ENCODE measurements at places on chromosomes 12 and 14.

- DNase-seq, result no peak
- H3K27me3 ChIP-seq, result peaks cover 11% of the 10 kb centered on the region
- H3K4me1 ChIP-seq, result no peaks in the 10 kb centered on the region
- H3K27ac ChIP-seq, result no peak within 1 kb of the TSS
Observed at GRCh38 chr14:23578560-23579310, at the start of gene JPH4. Gene JPH4 (minus strand): TSS chr14:23578790. CDS start chr14:23577453, 1,337 bp downstream.

GRCh38 chr12:108666401-108666881 is 32.7 kb upstream of the SELPLG start:
- no peak for DNase-seq
- no peak overlapping the region for H3K27ac ChIP-seq
- H3K4me1 ChIP-seq, result no peaks in the 10 kb centered on the region
- no peak overlapping the region for H3K4me3 ChIP-seq

- no peaks in the 10 kb centered on the region for H3K36me3 ChIP-seq
- DNase-seq, result no peak
- H3K27ac ChIP-seq, result peak overlapping the region; percentile 75
Observed at GRCh38 chr12:49622501-49623141, 740 bp upstream of the PRPF40B start.

DNA sequence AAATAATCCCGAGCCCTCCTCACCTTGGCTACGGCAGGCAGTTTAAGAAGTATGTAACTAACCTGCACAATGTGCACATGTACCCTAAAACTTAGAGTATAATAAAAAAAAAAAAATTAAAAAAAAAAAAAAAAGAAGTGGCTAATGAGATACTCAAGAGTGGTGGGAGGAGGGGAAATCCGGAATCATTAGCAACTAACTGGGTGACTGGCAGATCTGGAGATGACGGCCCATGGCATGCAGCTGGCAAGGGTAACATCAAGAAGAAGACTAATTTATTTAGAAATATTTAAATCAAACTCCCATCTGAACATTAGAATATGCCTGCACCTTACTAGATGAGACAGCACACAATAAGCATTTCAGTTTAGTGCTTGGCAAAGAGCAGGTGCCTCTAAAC is 52.3 kb upstream of the TMCC3 start:
- H3K27ac ChIP-seq, result no peak overlapping the region
- no peaks in the 10 kb centered on the region for H3K4me1 ChIP-seq
- H3K4me3 ChIP-seq, result no peak overlapping the region
- DNase-seq, result no peak
- H3K36me3 ChIP-seq, result no peaks in the 10 kb centered on the region
- no peaks in the 10 kb centered on the region for H3K27me3 ChIP-seq

- no peaks in the 10 kb centered on the region for H3K27me3 ChIP-seq
- H3K4me3 ChIP-seq, result no peak overlapping the region
- DNase-seq, result no peak
- no peak overlapping the region for H3K27ac ChIP-seq
- H3K36me3 ChIP-seq, result no peaks in the 10 kb centered on the region
Observed at GRCh38 chr14:37563189-37563588, 31.9 kb downstream of the FOXA1 start.

DNA sequence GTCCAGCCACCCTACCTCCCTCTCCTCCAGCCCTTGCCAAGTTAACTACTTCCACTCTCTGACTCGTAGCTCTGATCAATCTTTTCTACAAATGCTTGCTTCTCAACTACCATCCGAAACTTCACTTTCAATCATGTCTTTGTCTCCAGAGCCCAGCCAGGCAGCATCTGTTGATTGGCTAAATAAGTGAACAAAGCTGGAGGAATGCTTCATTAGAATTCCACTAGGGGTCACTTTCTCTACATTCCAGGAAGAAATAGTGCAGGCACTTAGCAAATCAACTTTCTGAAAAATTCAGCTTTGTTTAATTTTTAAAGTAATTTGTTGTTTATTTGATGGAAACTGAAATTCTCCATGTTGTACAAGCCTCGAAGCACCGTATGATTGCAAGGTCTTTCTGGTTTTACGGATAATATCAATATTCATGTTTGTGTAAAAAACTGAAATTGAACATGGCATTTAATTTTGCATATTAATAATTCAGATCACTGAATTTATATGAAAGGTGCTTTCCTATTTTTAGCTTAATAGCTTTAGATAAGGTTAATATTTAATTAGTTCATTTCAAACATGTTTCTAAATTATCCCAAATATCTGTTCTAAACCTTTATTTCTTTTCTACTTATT is 32.4 kb upstream of the HELB start:
- H3K4me1 ChIP-seq, result peaks cover 2% of the 10 kb centered on the region
- H3K36me3 ChIP-seq, result no peaks in the 10 kb centered on the region
- H3K27me3 ChIP-seq, result no peaks in the 10 kb centered on the region
- H3K27ac ChIP-seq, result no peak overlapping the region

GRCh38 chr14:24094841-24095270 is 745 bp downstream of the PCK2 start:
- peaks cover 6% of the 10 kb centered on the region for H3K36me3 ChIP-seq
- peaks cover 7% of the 10 kb centered on the region for H3K4me1 ChIP-seq
- H3K4me3 ChIP-seq, result peak overlapping the region; percentile 99
- H3K27ac ChIP-seq, result peak overlapping the region; percentile 90
- H3K27me3 ChIP-seq, result no peaks in the 10 kb centered on the region

- no peaks in the 10 kb centered on the region for H3K4me1 ChIP-seq
- H3K36me3 ChIP-seq, result no peaks in the 10 kb centered on the region
- H3K27ac ChIP-seq, result no peak overlapping the region
- DNase-seq, result peak; percentile 37
Observed at GRCh38 chr14:52279408-52279807, 11.9 kb downstream of the PTGDR start.

DNA sequence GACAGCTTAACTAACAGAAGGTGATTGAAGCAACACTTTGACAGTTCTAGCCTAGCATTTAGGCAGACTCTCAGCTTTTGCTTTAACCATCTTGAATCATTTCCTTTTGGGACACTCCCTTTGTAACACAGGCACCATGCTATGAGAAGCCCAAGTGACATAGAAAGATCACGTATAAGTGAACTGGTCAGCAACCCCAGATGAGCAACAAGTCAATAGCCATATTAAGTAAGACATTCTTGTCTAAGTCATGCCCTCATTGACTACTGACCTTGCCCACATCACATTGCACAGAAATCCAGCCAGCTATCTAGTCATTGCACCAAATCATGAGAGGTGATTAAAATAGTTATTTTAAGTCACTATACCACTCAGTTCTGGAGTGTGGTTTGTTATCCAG is 476.8 kb downstream of the TRHDE start:
- no peak overlapping the region for H3K27ac ChIP-seq
- no peak overlapping the region for H3K4me3 ChIP-seq
- no peaks in the 10 kb centered on the region for H3K36me3 ChIP-seq
- H3K27me3 ChIP-seq, result no peaks in the 10 kb centered on the region
- no peak for DNase-seq
- no peaks in the 10 kb centered on the region for H3K4me1 ChIP-seq

DNA sequence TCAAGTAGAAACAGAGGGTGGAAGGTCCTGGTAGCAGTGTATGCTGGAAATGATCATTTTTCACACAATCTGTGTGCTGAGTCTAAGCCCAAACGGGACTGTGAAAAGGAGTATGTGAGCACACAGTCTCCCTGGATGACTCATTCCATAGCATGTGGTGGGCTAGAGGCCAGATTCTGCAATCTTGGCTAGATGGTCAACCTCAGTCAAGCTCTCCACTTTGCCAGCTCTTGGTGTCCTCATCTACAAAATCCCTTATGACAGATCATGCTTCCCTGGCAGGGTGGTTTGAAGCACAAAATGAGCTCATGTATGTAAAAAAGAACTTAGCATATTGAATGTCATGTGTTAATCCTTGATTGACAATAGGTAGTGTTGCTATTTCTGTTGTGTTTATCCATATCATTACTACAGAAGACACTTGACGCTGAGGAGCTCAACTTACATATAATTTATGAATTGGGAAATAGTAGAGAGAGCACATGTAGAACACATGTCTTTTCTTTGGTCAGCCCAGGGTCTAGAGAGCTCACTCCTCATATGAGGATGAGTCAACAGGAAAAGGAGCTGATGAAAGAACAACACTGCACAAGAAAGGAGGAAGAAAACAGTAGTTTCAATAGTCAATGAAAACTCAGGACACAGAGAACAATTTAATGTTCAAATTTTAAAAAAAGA is 517.5 kb downstream of the BCL11B start:
- H3K4me1 ChIP-seq, result no peaks in the 10 kb centered on the region
- no peaks in the 10 kb centered on the region for H3K27me3 ChIP-seq

DNA sequence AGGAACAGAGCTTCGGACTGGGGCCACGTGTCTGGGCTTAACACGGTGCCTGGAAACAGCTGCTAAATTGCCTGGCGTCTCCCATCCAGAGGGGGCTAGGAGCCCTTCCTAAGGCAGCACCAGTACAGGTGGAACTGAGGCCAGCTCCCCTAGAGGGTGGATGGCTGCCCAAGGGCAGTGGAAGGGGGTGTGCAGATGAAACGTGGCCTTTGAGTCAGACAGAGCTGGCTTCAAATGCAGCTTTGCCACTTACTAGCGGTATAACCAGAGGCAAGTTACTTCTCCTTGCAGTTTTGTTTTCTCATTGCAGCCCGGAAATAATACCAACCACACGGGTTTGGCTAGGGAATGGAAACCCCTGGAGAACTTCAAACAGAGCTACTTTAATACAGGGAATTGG is 59.3 kb upstream of the SLC24A4 start:
- H3K27ac ChIP-seq, result no peak overlapping the region
- no peak overlapping the region for H3K4me3 ChIP-seq
- no peaks in the 10 kb centered on the region for H3K4me1 ChIP-seq
- H3K27me3 ChIP-seq, result no peaks in the 10 kb centered on the region
- DNase-seq, result no peak

DNA sequence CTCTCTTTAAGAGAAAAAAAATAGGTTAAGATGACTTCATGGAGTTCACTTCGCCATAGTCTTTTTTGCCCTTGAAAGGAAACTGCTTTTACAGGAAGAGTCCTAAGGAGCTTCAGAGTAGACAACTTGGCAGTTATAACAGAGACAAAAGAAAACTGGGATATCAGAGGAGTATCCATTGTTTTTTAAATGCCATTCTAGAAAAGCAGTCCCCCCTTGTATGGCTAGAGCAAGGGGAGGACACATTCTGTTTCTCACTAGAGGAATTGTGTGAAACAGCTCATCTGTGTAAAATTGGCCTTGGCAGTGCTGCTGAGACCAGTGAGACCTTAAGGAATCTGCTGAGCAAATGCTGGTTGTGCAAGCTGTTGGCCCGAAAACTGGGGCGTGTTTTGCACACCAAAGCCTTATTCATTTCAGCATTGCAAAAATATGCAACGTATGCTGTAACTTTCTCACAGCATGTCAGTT is 128.0 kb downstream of the GPR135 start:
- peaks cover 3% of the 10 kb centered on the region for H3K4me1 ChIP-seq
- no peak overlapping the region for H3K4me3 ChIP-seq
- no peaks in the 10 kb centered on the region for H3K27me3 ChIP-seq
- no peaks in the 10 kb centered on the region for H3K36me3 ChIP-seq
- DNase-seq, result no peak
- H3K27ac ChIP-seq, result no peak overlapping the region

DNA sequence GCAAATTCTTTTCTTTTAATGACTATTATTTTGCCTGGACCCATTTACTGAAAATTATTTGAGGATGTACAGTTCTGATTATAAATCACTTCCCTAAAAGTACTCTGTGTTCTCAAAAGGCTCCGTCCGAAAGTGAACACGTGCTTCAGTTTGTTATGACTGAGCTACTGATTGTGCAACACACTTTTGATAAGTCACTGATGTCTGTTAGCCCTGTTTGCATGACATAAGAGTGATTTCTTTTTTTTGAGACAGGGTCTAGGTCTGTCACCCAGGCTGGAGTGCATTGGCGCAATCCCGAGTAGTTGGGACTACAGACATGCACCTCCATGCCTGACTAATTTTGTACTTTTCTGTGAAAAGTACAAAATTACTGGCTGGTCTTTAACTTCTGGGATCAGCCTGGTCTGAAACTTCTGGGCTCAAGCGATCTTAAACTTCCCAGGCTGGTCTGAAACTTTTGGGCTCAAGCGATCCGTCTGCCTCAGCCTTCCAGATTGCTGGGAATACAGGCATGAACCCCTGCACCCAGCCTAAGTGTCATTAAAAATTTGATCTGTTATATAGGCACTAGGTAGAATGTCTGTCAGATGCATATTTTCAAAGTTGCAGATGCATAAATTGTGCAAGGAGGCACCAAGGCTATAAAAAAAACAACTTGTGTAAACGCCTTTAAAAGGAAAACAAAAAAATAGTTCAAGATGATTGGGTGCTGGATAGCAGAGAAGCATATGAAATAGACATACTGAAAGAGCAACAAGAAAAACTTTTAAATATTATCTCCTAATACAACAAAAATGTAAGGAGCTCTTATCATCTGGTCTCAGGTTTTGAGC is 111.5 kb downstream of the SRGAP1 start:
- no peak overlapping the region for H3K4me3 ChIP-seq
- no peaks in the 10 kb centered on the region for H3K4me1 ChIP-seq
- H3K36me3 ChIP-seq, result no peaks in the 10 kb centered on the region
- H3K27me3 ChIP-seq, result no peaks in the 10 kb centered on the region

DNA sequence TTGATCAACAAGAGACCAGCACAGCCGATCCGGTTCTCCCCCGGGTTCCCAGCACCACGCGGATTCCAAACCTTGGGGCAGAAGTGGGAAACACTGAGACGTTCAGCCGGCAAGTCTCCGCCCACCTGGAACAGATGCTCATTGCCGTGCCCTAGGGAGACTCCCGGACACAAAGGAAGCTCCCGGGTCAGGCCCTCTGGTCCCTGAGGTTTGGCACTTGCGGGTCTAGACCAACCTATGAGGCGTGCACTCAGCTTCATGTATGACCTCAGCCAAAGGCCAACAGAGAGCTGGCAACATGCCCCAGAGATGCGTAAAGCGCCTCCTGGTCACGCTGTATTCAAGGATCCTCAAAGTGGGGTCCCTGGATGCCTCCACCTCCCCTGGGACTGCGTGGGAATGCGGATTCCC is 2.5 kb downstream of the RIMBP2 start:
- H3K27me3 ChIP-seq, result no peaks in the 10 kb centered on the region
- H3K4me3 ChIP-seq, result no peak overlapping the region
- H3K4me1 ChIP-seq, result peaks cover 5% of the 10 kb centered on the region
- DNase-seq, result peak; percentile 20

DNA sequence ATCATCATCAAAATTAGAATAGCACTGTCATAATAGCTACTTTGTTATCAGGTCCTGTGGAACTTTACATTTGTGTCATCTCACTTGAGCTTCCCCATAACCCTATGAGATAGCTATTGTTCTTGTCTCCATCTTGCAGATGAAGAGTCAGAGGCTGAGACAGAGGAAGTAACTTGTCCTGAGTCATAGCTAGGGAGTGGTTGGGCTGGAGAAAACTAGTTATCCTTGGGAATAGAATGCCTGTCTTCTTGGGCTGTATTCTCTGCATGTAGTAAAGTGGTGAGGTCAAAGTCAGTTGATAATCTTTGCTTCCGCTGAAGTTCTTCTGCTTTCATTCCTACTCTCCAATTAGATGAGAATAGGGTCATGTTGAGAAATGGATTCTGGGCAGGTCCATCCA is 117.0 kb downstream of the SMOC1 start:
- no peaks in the 10 kb centered on the region for H3K4me1 ChIP-seq
- H3K36me3 ChIP-seq, result no peaks in the 10 kb centered on the region
- H3K4me3 ChIP-seq, result no peak overlapping the region
- no peak overlapping the region for H3K27ac ChIP-seq
- no peak for DNase-seq

- H3K36me3 ChIP-seq, result no peaks in the 10 kb centered on the region
- no peak overlapping the region for H3K4me3 ChIP-seq
- no peaks in the 10 kb centered on the region for H3K27me3 ChIP-seq
- no peak overlapping the region for H3K27ac ChIP-seq
- no peak for DNase-seq
Observed at GRCh38 chr12:55713721-55714120, 2.1 kb upstream of the BLOC1S1 start.

- H3K4me3 ChIP-seq, result no peak overlapping the region
- peak; percentile 30 for DNase-seq
- H3K27ac ChIP-seq, result no peak overlapping the region
- H3K4me1 ChIP-seq, result peaks cover 3% of the 10 kb centered on the region
- no peaks in the 10 kb centered on the region for H3K36me3 ChIP-seq
Observed at GRCh38 chr14:33985242-33985641, 34.4 kb upstream of the EGLN3 start.

All from mesendoderm (in vitro differentiated cells).